ENCODE measurements at places on chromosomes 7 and 10. TPM values are rescaled to one million over a fixed set of nuclear protein-coding genes. Genes with fewer than 3 reads are reported as not detected.

Gene SAMD9L
- total RNA-seq: 8.0 TPM

Gene ANKRD1
- 321 TPM for total RNA-seq

Gene PIK3CG
- total RNA-seq: 4.4 TPM

- no peak for DNase-seq
Measured at GRCh38 chr10:60144099-60144498, 237.7 kb upstream of the CCDC6 start.

GRCh38 chr10:37937864-37938263 lies 38.6 kb downstream of the ZNF25 start:
- DNase-seq: no peak

GRCh38 chr10:35685402-35685801 lies 43.3 kb upstream of the FZD8 start:
- DNase-seq: no peak

DNA sequence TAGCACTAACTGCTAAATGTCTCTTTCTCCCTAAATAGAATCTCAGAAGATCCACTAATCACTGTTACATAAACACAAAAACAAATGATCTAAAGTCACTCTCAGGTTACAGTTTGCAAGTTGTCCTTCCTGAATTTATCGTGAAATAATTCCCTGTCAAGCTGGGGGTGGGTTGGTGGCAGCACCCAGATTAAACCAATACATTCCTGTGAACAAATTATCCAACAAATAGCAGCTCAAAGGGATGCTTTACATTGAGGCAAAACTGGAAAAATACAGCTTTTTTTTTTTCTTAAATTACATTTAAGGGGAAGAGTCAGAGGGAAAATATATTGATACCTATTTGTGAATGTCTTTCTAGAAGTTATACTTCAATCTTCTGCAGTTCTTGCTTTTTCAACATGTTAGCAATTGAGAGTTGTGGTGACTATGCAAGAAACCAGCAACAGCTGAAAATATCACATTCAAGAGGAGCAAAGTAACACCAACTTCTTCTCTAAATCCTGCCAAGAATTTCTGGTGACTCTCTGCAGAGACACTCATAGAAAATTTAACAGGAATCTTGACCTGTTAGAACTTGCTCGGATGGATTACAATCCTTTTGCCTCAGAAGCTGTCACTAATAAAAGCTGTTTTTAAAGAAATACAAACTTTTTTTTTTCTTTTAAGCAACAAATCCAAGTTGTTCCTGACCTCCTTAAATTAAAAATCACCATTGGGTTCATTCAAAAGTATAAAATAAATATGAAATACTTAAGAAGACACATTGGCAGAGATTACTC lies 18.9 kb downstream of the LMOD2 start:
- DNase-seq: no peak

Measured in dermis microvascular lymphatic vessel endothelial cell (primary cell).